CD8-positive, alpha-beta memory T cell (primary cell): ENCODE measurements at places on chromosomes 7 and 10. TPM values are rescaled to one million over a fixed set of nuclear protein-coding genes. Genes with fewer than 3 reads are reported as not detected.

DNA sequence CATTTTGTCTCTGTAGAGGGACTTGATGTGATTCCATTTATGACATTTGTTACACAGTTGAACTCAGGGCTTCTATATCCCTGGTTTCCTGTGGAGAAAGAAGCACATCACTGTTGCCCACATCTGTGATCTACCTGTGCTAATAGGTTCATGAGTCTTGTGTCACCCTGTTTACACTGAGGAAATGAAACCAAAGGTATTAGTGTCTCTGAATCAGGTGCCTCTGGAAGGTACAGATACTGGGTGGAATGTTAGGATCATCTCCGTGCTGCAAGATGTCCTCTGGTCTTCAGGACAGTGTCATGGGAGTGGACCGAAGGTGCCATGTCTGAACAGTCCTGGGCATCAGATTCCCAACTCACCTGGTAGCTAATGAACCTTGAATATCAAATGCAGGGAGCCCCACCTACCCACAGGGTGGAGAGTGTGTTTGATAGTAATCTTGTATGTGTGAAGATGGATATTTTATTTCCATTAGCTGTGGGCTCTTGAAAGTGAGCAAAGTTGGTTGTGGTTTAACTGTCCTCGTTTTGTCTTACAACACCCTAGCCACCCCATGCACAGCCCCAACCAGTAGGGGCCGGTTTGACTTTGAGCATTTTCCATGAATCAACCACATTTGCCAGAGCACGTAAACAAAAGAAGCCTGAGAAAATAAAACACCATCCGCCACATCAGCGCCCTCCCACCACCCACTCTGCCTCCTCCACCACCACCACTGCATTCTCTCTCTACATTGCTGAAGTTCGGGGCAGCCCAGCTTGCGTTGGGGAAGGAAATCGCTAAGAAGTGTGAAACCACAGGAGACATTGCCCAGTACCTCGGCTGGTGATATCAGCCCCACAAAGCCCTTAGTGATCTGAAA, 40.7 kb downstream of the TARP start:
- peak; percentile 66 for DNase-seq

SLC26A5 gene
- not detected for total RNA-seq

DNA sequence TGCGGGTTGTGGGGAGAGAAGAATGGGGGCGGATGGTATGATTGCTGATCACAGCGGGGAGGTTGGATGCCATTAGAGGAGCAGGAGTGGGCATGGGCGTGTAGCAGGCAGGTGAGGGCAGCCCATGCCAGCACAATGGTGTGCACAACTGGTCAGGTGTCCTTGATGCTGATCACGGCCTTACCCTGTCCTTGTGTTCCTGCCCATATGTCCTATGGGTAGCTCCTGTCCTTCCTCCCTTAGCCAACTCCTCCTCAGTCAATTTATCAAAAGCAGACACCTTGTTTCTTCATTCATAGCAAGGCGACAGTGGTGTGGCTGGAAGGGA, 30.7 kb downstream of the WDR86 start:
- no peak for DNase-seq

DNA sequence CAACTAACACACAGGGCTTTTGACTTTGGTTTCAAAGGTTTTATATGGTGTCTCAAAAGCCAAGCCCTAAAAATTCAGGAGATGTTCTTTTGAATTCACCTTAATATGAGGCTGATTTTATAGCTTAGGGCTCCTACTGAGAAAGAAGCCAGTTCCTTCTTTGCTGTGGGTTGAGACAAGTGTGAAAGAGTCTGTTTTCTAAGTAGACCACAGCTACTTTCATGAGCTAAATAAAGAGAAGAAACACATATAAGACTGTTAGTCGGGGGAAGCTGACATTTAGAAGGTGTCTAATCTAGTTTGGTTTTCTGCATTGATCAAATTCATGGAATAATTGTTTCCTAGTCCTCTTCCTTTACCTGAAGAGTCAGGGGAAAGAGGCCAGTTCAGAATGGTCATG, 332.1 kb upstream of the CELF2 start:
- no peak for DNase-seq

DNA sequence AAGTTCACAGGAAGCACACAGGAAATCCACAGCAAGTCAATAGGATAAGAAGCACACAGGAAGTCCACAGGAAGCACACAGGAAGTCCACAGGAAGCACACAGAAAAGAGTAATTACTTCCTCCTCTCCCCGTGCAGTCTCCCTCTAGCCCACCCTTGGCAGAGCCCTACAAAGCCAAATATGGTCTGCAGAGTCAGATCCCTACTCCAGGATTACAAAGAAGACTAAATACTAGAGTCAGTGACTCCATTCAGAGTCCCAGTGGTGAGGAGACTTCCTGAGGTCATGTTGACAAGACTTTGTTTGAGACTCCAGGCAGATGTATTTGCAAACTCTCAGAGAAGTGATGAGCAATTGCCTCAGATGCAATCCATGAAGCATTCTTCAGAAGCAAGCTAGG, 398.6 kb upstream of the AUTS2 start:
- no peak for DNase-seq

GRCh38 chr7:153682628-153683027, 369.6 kb upstream of the DPP6 start:
- no peak for DNase-seq

DNA sequence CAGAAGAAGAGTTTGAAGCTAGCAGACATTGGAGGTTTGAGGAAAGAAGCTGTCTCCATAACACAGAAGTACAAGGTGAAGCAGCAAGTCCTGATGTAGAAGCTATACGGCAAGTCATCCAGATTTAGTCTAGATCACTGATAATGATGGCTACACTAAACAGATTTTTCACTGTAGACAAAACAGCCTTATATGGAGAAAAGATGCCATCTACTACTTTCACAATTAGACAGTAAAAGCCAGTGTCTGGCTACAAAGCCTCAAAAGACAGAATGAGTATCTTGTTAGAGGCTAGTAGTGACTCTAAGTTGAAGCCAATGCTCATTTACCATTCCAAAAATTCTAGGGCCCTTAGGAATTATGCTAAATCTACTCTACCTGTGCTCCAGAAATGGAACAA, 85.1 kb downstream of the SNX13 start:
- no peak for DNase-seq

DNA sequence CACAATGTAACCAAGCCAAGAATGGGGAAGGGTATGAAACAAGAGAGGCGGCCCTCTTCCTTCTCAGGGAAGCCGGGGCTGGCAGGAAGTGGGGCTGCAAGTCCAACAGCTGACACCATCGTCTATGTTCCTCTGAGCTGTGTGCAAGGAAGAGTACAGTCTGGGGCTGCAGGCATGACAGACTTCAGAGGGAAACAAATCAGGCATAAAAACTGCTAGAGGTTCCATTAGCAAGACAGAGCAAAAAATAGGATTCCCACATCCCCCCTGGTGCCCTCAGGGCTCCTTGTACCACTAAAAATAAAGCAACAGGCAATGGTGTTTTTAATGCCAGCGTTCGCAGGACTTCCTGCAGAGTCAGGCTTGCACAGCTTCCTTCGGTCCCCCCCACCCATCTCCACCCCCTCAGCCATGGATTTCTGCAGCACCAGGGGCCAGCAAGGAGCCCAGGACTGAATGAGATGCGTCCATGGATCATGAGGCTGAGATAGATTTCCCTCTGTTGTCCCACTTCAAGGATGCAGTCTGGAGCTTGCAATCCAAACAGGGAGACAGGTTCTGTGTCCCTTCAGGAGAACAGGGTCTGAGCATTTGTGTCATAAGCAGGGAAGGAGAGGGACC, 34.6 kb downstream of the KCNMA1 start:
- DNase-seq, result no peak

AP3M1 gene
- total RNA-seq, result 62.1 TPM

DNA sequence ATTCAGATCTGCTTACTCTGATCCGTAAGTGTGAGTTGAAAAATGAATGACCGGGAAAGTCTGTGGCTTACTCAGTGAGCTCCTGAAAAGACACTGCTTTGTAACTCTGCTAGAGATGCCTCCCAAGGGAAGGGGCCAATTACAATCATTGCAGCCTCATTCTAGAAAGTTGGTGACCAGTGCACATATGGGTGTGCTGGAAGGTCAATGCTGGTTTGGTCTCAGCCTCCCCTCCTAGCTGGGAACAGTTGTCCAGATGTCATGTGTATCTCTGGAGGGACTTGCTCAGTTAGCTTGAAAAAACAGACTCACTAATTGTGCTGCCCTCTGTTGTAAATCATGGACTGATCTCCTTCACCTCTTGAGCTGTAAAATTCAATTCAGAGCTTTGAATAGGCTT, 405.0 kb downstream of the ADRA2A start:
- no peak for DNase-seq

DNA sequence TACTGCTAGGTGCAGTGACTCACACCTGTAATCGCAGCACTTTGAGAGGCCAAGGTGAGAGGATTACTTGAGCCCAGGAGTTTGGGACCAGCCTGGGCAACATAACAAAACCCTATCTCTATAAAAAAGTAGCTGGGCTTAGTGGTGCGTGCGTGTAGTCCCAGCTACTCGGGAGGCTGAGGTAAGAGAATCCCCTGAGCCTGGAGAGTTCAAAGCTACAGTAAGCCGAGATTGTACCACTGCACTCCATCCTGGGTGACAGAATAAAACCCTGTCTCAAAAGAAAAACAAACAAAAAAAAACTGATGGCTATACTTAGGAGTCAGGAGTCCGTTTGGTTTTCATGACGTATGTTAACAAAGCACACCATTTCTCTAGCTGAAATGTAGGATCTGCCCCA, 2.9 kb downstream of the SGMS1 start:
- no peak for DNase-seq

DNA sequence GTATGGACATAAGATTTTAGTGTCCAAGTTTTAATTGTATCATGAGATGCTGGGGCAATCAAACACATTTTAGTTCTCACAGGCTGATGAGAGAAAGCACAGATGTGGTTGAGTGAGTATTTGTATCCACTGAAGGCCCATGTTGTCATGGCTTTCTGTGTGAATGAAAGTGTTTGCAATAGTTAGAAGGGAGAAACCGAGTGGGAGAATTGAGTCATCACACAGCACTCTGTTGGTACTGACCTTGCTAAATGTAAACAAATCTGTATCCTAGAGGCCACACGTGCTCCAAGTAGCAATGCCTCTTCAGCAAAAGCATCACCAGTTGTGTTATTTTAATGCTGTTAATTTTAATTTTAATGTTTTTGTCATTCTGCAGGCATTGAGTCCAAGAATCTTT, 121.2 kb downstream of the EMX2 start:
- no peak for DNase-seq

DNA sequence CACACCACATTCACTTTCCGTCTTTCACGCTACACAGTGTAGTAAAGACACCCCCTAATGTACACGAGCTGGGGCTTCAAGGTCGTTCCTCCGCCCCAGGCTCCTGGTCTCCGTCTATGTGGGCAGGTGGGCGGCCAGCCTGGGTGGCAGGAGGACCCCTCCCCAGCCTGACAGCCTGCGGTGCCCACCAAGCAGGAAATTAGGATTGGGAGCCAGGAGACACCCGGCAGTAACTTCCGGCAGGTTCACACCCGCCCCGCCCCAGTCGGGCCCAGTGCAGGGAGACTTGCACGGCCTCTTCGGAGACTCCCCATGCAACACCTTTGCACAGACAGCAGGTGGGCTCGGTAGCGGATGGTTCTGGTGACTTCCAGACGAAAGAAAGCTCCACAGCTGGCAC, 27.7 kb upstream of the ADGRA1 start:
- no peak for DNase-seq

CWF19L1 gene
- total RNA-seq, result 48.5 TPM

LIPF gene
- not detected for total RNA-seq

GRCh38 chr7:29309041-29309854, 114.7 kb downstream of the CHN2 start:
- DNase-seq, result no peak

HILPDA gene
- 17.5 TPM for total RNA-seq

ACHE gene
- 0.20 TPM for total RNA-seq

OR2A12 gene
- total RNA-seq, result not detected

- DNase-seq, result no peak
Measured at GRCh38 chr10:14379556-14380280, 49.0 kb upstream of the FRMD4A start.

GRCh38 chr7:153190452-153190851, 430.9 kb downstream of the ACTR3B start:
- DNase-seq, result no peak

FAM185A gene
- total RNA-seq, result 10.4 TPM

- no peak for DNase-seq
Measured at GRCh38 chr7:2628130-2628482, 3.7 kb upstream of the TTYH3 start.

NKX1-2 gene
- total RNA-seq, result not detected

GRCh38 chr7:144834641-144835144, 1.2 kb downstream of the TPK1 start:
- no peak for DNase-seq

GRCh38 chr10:96365571-96365970, 6.8 kb upstream of the OPALIN start:
- no peak for DNase-seq

PNLIP gene
- not detected for total RNA-seq

GRCh38 chr10:3056280-3057037, 10.9 kb upstream of the PFKP start:
- no peak for DNase-seq

EVX1 gene
- not detected for total RNA-seq

RNF133 gene
- not detected for total RNA-seq

DNA sequence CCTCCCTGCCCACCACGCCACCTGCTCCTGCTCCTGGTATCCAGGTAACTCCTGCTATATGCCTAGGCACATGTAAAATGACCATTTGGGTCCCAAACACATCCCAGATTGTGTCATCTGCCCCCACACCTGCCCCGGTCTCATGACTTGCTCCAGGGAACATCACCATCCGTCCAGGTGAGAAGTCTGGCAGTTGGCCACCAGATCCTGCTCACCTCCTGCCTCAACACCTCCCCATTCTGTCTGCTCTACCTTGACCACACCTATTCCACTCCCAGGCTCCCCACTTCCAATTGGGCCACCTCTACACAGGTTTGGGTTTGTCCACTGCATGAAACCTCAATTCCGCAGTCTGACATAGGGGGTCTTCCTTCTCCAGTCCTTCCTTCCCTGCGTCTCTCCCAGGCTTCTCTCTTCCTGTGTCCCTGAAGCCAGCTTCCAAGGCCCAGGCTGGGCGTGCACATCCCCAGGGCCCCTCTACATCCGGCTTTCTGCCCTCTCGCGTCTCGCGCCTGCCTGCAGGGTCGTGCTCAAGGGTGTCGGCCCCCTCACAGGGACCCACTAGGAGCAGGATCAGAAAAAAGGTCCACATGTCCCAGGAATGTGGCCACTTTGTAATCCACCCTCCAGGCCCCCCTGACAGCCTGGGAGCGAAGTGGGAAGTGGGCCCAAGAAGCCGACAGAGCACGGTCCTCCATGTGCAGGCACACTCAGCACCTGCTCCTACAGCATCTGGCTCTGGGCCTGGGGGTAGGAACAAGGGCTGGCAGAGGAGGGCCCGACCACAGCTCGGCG, 49.3 kb upstream of the DAGLB start:
- DNase-seq, result no peak

GRCh38 chr7:30169579-30169978, 34.8 kb downstream of the MTURN start:
- no peak for DNase-seq

KAZALD1 gene
- total RNA-seq, result 0.18 TPM

SHH gene
- total RNA-seq, result not detected

ACBD5 gene
- 21.3 TPM for total RNA-seq

- no peak for DNase-seq
Measured at GRCh38 chr10:133476641-133476990, 22.9 kb downstream of the SCART1 start.

GOT1 gene
- 33.4 TPM for total RNA-seq

GJD4 gene
- total RNA-seq, result not detected

TAX1BP1 gene
- 80.8 TPM for total RNA-seq

NRG3 gene
- not detected for total RNA-seq

MYPN gene
- total RNA-seq, result not detected

ASIC3 gene
- total RNA-seq, result 2.6 TPM
